Stimulated activated CD4-positive, alpha-beta T cell treated with anti-CD3 and anti-CD28 coated beads, Interleukin-4, amount 100 ng/mL, for 1 hour (primary cell): ENCODE measurements at places on chromosomes 6 and 20.

DNA sequence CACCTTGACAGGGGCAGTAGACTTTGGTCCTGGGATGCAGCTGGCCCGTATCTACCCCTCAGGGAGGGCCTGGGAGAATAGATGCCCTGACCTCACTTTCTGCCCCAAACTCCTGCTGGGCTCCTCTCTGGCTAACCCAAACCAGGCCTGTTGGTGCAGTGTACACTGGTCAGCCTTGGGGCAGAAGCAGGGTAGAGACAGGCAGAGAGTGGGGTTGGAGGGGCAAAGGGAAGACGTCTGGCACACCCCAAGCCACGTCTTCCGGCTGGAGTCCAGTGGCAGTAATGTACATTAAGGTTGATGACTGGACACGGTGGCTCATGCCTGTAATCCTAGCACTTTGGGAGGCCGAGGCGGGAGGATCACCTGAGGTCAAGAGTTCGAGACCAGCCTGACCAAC is 9.3 kb downstream of the DDR1 start:
- no peak for DNase-seq

- peak; percentile 27 for DNase-seq
Measured at GRCh38 chr20:25296094-25297093, 48.5 kb downstream of the PYGB start.

GRCh38 chr6:169370666-169371343 is 117.2 kb upstream of the THBS2 start:
- DNase-seq = no peak

DNA sequence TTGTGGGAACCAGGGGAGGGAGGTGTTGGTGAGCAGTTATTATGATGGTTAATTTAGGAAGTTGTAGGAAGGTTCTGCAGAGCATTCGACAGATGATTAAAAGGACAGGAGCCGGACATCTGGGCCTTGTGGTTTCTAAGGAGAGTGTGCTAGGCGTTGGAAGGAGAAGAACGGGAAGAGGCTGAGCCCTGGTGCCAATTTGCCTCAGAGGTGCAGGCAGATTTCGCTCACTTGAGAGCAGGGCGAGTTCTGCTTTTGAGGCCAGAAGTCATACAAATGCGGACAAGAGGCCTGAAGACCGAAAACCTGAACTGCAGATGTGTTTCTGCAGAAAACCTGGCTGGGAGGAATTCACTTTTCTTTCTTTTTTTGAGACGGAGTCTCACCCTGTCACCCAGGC is 30.5 kb upstream of the RPS6KA2 start:
- no peak for DNase-seq

DNA sequence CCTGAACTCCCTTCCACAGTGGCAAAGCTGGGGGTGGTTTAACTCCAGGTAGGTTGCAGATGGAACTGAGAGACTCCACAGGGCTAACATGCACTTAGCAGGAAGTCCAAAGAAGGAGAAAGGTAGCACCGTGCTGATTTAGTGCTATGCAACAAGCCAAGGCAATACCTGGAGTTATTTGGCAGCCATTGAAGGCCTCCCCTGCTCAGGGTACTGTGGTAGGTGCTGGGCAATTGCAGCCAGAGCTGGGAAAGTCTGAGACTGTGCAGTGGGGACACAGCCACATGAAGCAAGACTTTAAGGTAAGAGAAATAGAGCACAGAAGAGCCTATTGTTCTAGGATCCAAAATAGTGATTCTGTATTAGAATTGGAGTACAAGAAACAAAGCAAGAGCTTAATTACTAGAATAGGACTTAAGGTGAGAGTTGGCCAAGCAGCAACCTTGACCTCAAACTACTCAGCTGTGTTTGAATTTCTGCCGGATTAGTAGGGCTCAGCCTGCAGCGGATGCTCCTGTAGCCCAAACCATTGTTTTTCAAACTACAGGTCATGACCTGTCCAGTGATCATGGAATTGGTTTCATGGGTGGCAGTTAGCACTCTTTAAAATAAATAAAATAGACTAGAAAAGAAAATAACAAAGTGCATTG is 80.8 kb upstream of the STMND1 start:
- no peak for DNase-seq

GRCh38 chr6:36362551-36363370 is 24.7 kb downstream of the ETV7 start:
- no peak for DNase-seq

DNA sequence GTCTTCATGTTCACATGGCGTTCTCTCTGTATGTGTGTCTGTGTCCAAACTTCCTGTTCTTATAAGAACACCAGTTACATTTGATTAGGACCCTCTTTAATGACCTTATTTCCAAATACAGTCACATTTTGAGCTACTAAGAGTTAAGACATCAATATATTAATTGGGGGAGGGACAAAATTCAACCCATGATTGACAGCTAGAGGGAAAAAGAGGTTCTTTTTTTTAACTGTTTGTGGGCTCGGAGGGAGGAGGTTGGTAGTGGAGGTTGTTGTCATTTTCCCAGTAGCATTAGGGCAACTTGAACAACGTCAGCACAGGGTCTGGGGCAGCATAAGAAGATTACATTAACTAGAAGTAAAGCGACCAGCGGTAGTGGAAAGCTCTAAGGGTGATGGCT is 2.3 kb upstream of the GMDS start:
- no peak for DNase-seq

DNA sequence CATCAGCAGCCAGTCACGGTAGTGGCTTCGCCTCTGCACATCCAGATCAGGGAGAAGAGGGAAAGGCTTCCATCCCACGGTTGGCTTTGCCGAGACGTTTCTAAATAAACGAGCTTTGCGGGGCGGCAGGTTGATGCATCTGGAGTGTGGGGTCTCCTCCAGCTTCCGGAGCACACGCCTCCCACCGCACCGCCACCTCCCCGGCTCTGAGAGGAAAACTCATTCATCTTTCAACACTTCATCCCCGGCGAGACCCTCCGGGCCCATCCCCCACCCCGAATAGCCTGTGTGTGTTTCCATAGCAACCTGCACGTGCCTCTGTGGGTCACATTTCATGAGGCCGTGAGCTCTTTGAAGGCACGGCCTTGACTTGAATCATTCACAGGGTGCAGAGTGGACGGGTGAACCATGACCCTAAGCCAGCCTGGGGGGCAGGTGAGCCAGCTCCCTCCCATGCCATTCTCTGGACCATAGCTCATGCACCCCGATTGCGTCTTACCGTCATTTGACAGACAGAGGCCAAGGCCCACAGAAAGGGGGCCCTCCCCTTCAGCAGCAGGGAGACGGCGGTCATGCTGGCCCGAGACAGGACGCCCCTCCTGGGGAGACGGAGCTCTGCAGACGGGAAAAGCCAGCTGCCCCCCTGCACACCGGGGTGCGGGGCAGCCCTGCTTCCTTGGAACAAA is 16.2 kb upstream of the CHRNA4 start:
- DNase-seq = no peak

- DNase-seq = no peak
Measured at GRCh38 chr6:33837971-33838665, 34.3 kb upstream of the MLN start.

- DNase-seq = no peak
Measured at GRCh38 chr6:137362878-137363804, 131.1 kb downstream of the OLIG3 start.

GRCh38 chr20:51342510-51343236 is 199.8 kb downstream of the NFATC2 start:
- DNase-seq = no peak

- DNase-seq = no peak
Measured at GRCh38 chr6:15948930-15949900, 179.7 kb upstream of the MYLIP start.

- DNase-seq = no peak
Measured at GRCh38 chr6:21149470-21149869, 444.1 kb upstream of the SOX4 start.

DNA sequence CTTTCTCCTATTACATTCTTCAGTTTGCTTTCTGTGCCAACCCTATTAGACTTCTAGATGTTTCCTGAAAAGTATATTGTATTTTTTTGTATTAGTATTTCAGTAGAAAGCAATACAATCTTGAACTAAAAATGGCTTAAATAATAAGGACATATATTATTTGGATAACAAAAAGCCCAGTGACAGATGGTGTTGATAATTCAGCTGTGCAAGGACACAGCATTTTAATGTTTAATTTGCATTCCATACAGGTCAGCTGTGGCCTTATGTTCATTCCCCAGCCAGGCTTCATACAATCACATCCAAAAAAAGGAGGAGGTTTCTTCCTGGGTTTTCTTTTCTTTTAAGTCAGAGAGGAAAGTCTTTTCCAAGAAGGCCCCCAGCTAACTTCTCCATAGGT is 236.9 kb downstream of the CD109 start:
- DNase-seq = no peak

DNA sequence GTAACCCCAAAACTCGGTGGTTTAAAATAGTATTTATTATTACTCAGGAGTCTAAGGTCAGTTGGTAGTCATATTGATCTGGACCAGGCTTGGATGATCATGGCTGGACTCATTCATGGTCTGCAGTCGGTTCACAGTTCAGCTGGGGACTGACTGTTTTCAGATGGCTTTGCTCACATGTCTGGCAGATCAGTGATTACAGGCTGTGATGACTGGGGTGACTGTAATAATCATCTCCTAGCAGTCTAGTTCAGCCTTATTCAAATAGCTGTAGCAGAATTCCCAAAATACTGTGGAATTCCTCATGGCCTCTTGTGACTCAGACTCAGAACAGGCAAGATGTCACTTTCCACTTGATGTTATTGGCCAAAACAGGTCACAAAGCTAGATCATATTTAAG is 16.4 kb upstream of the NT5DC1 start:
- DNase-seq = no peak

DNA sequence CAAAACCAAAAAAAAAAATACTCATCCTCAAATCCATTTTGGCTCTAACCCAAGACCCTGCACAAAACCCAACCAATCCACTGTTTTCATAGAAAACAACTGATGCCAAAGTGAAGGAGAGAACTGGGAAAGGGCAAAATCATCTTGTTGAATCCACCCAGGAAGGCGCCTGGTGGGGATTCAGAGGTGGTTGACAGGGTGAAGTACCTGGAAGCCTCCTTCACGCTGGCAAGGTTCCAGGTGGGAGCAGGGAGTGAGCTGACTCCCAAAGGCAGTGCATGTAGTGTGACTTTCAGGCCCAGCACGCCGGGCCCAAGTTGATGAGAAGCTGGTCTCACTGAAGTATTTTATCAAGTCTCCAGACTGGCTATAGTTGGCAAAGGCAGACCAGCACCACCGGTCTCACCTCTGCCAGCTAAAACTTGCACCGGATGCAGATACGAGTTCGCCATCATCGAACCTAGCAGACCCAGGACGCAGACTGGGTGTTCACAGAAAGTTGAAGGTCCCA is 16.5 kb downstream of the PPP1R10 start:
- DNase-seq = no peak

DNA sequence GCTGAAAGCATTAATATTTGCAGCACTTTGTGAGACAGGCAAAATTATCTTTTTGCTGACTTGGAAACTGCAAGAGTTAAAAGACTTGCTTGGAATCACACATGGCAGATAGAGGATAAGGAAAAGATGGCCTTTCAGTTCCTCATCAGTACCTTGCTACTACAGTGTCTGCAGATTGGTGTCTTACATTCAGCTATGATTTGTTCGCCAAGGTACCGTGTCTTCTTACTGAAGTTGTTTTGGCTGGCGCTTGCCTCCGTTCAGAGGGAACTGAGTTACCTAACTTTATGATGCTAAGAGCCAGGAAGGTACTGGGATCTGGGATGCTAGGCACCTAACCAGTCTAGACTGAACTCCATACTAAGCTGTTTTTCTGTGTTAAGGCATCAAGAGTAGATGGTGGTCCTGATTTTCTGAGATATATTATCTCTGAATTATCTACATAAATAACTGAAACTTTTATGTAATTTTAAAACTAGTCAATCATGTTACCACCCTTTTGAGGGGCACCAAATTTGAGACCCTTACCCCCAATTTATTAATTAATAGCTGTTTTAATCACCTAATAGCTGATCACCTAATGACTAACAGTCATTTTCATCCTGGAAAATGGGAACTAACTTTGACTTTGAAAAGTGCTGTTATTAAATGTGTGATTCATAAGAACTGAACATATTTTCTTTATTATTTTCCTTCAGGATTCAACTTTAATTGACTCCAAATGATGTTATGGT is 2.5 kb downstream of the WTAP start:
- no peak for DNase-seq

DNA sequence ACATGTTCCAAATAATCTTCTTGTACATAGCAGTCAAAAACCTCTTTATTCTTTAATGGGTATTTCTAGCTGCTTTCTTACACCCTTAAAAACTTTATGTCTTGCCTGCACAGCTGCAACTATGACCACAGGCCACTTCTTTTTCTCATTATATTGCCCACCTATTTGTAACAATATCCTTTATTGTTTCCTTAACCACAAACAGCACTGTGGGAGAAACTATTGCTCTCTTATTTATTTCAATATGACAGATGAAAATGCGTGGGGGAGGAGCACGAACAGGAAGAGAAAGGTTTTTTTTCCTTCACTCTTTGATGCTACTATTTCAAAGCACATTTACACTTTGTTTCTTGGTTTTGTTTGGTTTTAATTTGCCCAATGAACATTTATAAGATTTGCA is 253.5 kb downstream of the GJA1 start:
- DNase-seq = no peak

DNA sequence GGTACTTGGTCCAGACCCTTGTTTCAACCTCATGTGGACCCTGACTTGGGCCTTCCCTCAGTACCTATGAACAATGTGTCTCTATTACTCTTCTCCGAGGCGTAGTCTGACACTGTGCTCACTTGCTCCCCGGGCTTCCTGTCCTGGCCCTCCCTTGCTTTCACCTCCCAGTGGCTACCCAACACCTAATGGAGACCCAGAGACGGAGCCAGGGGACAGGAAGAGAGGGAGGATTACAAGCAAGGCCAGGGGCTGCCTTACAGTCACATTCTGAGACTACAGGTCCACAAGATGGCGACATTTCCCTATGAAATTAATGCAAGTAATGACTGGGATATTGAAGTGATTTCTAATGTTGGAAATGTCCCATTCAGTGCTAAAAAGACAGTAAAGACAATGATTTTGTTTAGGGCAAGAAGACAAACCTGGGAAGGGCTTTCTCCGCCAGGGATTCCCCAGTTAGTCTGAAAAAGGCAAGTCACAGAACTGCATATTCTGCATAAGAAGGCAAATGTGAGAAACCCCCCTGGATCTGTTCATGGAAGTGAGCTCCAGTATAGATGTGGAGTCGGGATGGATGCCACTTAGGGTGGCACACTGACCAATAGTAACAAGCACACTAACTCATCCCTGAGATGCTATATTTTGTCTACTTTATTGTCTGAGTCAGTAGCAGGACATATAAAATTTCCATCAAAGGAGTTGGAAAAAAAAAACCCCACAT is 44.0 kb upstream of the ZBTB24 start:
- peak; percentile 19 for DNase-seq

DNA sequence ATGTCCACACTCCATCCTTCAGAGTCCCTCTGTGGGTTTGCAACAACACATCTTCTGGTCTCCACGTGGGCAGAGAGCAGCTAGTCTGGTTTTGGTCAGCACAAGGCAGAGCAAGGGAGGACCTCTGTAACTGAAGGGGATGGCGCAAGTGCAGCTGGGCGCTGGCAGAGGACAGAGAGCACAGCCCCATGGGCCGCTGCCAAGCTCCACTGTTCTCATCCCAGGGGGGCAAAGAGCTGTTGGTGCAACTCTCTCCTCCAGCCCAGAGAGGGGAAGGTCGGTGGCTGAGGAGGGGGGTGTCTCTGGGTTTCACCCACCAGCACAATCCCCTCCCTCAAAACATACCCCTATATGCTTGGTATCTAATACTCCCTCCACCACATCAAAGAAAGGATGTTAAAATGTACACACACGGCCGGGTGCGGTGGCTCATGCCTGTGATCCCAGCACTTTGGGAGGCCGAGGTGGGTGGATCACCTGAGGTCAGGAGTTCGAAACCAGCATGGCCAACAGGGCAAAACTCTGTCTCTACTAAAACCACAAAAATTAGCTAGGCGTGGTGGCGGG is 9.1 kb downstream of the ATP9A start:
- DNase-seq = no peak
